SJCRH30 (cell line): ENCODE measurements at places on chromosomes 5 and 9. TPM values are rescaled to one million over a fixed set of nuclear protein-coding genes. Genes with fewer than 3 reads are reported as not detected.

DNA sequence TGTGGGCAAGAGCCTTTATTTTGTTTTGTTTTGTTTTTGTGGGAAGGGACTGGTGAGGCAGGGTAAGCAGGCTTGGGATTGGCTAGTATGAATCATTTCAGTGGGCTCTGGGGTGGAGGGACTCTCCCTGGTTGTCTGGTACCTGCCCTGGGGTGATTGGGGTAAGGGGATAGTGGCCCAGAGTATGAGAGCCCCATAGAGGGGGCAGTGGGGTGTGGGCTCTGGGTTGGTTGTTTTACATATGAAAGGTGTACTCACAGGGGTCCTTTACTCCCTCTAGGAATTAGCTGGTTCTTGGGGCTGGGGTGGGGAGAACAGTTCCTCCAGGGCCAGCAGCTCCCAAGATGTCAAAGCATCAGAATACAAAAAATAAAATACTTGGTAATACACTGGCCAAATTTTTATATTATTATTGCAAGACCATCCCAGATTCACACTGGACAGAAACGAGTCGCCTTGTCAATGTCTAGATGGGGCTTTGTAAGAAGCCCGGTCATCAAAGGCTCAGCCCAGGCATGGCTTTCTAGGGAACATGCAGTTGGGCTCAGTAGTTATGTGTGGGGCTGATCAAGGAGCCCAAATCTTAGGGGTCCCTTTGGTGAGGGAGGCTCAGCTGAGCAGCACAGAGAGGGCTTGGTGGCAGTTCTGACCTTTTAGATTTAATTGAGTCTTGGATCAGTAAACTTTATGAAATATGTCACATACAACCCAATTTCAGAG, 190.5 kb downstream of the NXNL2 start:
- H3K36me3 ChIP-seq: no peaks in the 10 kb centered on the region
- H3K27ac ChIP-seq: no peak overlapping the region
- H3K27me3 ChIP-seq: no peaks in the 10 kb centered on the region
- DNase-seq: no peak

GRCh38 chr5:137096149-137097103, 402.7 kb downstream of the SPOCK1 start:
- H3K27me3 ChIP-seq: no peaks in the 10 kb centered on the region
- H3K27ac ChIP-seq: no peak overlapping the region
- H3K4me3 ChIP-seq: no peak overlapping the region
- peaks cover 48% of the 10 kb centered on the region for H3K4me1 ChIP-seq
- no peaks in the 10 kb centered on the region for H3K36me3 ChIP-seq

- peak; percentile 86 for DNase-seq
- H3K4me1 ChIP-seq: peaks cover 25% of the 10 kb centered on the region
These were observed 272.0 kb downstream of the ARHGAP26 start for GRCh38 chr5:143041972-143042770.

DNA sequence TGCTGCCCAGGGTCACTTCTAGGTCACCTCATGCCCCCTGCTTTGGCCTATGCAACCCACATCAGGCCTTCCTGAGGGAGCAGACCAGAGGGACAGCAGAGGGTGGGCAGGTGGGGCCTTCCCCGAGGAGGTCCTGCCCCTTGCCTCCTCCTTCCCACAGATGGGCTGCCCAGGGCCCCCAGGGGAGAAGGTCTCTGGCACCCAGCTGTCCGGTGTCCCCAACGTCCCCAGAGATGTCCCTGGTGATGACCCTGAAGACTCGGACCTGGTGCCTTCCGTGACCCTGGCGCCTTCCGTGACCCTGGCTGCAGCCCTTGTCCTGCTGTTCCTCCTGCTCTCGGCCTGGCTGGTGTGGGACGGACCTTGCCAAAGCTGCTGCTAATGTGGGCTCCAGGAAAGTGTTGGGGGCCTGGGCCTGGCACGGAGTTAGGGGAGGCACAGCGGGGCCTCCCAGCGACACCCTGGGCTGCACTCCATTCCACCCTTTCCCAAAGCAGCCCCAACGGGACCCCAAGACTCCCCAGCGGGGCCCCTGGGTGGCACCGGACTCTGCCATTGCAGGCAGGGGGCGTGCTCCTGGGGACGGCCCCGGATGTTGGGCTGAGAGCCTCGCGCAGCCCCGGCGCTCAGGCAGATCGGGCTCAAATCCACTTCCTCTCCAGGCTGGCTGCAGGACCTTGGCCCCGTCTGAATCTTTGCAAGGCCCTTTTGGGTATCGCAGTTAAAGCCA, 6.8 kb upstream of the SLC2A6 start:
- H3K36me3 ChIP-seq: no peaks in the 10 kb centered on the region
- H3K27me3 ChIP-seq: no peaks in the 10 kb centered on the region
- no peak overlapping the region for H3K27ac ChIP-seq
- H3K4me1 ChIP-seq: peaks cover 30% of the 10 kb centered on the region

GRCh38 chr5:146233441-146233840, 30.0 kb downstream of the RBM27 start:
- H3K27ac ChIP-seq: no peak overlapping the region
- H3K4me1 ChIP-seq: no peaks in the 10 kb centered on the region
- H3K27me3 ChIP-seq: no peaks in the 10 kb centered on the region
- no peak for DNase-seq
- peaks cover 66% of the 10 kb centered on the region for H3K36me3 ChIP-seq

DNA sequence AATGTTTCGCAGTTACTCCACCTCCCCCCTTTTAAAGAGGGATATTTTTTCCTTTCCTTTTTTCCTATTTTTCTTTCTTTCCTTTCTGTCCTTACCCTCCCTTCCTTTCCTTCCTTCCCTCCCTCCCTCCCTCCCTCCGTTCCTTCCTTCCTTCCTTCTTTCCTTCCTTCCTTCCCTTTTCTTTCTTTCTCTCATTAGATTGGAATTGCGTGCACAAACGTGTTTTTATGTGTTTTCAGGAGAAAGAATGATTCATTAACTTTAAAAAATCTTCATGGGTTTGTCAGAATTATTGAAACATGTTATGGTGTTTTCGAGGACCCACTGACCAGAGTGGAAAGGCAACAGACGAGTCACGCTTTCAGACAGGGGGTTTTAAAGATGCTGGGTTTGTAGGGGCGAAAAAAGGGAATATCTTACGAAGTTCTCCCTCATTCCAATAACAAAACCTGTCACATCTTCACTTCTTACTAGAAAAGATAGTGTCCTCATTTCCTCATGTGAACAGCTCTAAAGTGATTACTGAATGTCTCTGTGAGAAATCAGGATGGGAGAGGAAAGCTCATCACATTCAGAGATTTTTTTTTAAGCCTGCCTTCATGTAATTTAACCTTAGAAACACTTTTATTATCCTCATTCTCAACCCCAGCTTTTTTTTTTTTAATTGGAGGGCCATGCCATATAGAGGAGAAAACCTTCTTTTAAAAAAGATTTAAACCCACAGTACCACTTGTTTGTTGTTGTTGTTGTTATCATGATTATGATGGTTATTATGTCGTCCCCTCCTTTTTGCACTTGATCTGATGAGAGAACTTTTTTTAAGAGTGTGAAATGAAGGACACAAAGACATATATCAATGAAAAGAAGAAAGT, 21.9 kb downstream of the NR2F1 start:
- no peaks in the 10 kb centered on the region for H3K4me1 ChIP-seq
- H3K27me3 ChIP-seq: no peaks in the 10 kb centered on the region
- no peak overlapping the region for H3K27ac ChIP-seq
- H3K36me3 ChIP-seq: no peaks in the 10 kb centered on the region
- no peak overlapping the region for H3K4me3 ChIP-seq
- no peak for DNase-seq

DNA sequence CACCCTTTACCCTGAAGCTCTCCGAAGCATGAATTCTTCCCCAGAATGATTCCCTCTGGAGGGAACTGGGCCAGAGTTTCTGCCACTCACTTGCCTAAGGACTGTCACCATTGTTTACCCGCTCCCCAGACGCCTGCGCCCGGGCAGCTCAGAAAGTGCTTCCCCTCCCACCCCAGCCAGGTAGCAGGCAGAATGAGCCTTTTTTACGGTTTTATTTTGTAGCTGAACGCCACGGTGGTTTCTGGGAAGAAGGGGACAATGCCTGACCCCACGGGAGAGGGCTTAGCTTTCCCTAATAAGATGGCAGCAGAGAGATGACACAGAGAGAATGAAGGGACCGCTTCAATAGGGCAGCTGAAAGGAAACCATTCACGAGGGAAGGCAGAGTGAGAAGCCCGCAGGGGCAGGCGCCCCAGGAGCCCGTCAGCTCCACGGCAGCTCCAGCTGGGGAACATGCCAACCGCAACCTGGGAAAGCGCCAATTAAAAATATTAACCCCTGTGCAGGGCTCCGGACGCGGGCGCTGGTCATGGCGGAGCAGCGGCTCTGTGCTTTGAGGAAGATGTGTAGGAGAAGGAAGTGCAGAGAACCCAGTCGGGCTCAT, 20.4 kb upstream of the NTNG2 start:
- H3K4me1 ChIP-seq: peaks cover 3% of the 10 kb centered on the region; the same call in 1 of the 2 replicates
- H3K36me3 ChIP-seq: no peaks in the 10 kb centered on the region
- DNase-seq: peak; percentile 59
- H3K27me3 ChIP-seq: peaks cover 14% of the 10 kb centered on the region
- no peak overlapping the region for H3K27ac ChIP-seq

GRCh38 chr5:57302164-57302563, 128.3 kb downstream of the GPBP1 start:
- peak; percentile 56 for DNase-seq
- H3K27me3 ChIP-seq: no peaks in the 10 kb centered on the region
- no peaks in the 10 kb centered on the region; the same call in 1 of the 2 replicates for H3K36me3 ChIP-seq

- H3K27me3 ChIP-seq: no peaks in the 10 kb centered on the region
- H3K27ac ChIP-seq: no peak overlapping the region
- no peak overlapping the region for H3K4me3 ChIP-seq
These were observed 41.9 kb downstream of the GLRX start for GRCh38 chr5:95780597-95780996.

GRCh38 chr5:180347702-180348101, 5.4 kb downstream of the GFPT2 start:
- DNase-seq: no peak
- H3K4me1 ChIP-seq: no peaks in the 10 kb centered on the region
- H3K27ac ChIP-seq: no peak overlapping the region

DNA sequence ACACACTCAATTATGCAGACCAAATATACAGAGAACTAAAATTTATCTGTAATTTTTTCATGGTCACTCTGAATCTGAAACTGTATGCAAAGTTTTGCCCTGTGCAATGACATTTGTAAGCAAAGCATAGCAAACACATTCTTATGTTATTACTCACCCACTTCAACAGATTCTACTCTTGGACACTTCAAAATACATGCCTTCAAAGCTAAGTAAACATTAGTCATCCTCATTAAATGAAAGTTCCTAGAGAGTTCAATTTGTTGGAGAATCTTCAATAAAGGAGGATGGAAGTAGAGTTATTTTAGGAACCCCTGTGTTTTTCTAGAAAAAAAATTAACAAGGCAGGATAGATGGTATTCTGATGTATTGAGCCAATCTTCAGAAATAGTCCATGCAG, 639.7 kb upstream of the C9orf72 start:
- no peaks in the 10 kb centered on the region for H3K36me3 ChIP-seq
- no peak overlapping the region for H3K27ac ChIP-seq

DNA sequence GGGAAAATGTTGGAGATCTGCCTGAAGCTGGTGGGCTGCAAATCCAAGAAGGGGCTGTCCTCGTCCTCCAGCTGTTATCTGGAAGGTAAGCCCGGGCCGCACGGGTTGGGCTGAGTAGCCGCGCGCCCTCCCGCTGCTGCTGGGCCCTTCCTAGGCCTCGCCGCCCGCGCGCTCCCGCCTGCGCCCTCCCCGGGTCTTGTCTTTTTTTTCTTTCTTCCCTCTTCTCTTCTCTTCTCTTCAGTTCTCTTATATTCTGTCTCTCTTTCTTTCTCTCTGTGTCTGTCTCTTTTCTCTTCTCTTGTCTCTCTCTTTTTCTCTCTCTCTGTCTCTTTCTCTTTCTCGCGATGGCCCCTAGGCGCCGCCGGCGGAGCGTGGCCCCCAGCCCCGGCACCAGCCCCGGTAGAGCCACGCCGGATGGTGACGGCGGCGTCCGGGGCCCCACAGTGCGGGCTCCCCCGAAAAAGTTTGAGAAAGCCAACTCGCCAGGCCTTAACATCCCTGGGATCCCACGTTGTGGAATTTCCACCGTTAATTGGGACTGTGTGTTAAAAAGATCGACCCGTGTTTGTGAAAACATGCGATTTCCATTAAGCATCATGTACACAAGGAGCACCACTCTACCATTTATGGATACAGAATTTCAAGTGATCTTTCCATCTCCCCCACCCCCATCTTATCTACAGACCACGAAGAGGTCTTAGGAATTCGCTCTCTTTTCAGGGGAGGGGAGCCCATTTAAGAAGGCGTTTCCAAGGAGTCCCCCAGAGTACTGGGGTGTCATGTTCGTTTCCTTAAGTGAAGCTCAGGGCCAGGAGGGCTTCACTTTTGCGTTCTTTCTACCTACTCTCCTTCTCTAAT, 616 bp downstream of the ABL1 start:
- H3K27me3 ChIP-seq: no peaks in the 10 kb centered on the region
- H3K4me3 ChIP-seq: peak overlapping the region; percentile 92
- H3K36me3 ChIP-seq: no peaks in the 10 kb centered on the region
- DNase-seq: peak; percentile 79

GRCh38 chr5:127590156-127590722, 58.6 kb upstream of the CTXN3 start:
- H3K4me3 ChIP-seq: no peak overlapping the region
- H3K27ac ChIP-seq: no peak overlapping the region
- no peaks in the 10 kb centered on the region for H3K36me3 ChIP-seq

DNA sequence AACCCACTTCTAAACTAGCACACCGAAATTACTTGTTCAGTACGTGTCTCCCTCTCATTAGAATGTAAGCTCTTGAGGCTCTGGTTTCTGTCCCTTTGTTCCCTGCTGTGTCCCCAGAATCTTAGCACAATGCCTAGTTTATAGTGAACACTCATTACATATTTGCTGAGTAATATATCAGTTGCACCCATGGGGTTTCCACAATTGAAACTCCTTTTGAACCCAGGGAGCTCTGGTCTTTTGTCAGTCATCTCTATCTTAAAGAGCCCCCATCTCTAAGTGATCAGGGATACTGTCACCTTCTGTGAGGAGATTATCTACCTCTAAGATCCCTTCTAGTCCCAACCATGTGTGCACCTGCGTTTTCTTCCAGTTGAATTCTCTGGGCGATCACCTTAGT, 12.8 kb downstream of the CAMK4 start:
- H3K27me3 ChIP-seq: no peaks in the 10 kb centered on the region
- H3K36me3 ChIP-seq: no peaks in the 10 kb centered on the region; the same call in 1 of the 2 replicates
- no peak overlapping the region for H3K27ac ChIP-seq
- no peak for DNase-seq
- H3K4me3 ChIP-seq: no peak overlapping the region

- H3K4me3 ChIP-seq: no peak overlapping the region
- H3K27me3 ChIP-seq: no peaks in the 10 kb centered on the region
- DNase-seq: no peak
- H3K4me1 ChIP-seq: peaks cover 18% of the 10 kb centered on the region
- no peaks in the 10 kb centered on the region for H3K36me3 ChIP-seq
- H3K27ac ChIP-seq: no peak overlapping the region
These were observed 113.4 kb downstream of the FRMD3 start for GRCh38 chr9:83424831-83425230.

- H3K4me3 ChIP-seq: no peak overlapping the region
- no peaks in the 10 kb centered on the region for H3K4me1 ChIP-seq
- H3K27ac ChIP-seq: no peak overlapping the region
- DNase-seq: no peak
- no peaks in the 10 kb centered on the region for H3K27me3 ChIP-seq
These were observed 15.2 kb downstream of the TTF1 start for GRCh38 chr9:132391449-132391848.

- H3K27ac ChIP-seq: no peak overlapping the region
- H3K27me3 ChIP-seq: no peaks in the 10 kb centered on the region
- H3K4me3 ChIP-seq: no peak overlapping the region
- peaks cover 5% of the 10 kb centered on the region for H3K36me3 ChIP-seq
These were observed 209.4 kb downstream of the NFIB start for GRCh38 chr9:14104496-14104895.

PCDHGA9 gene
- 1.8 and 2.3 TPM in 2 replicates for total RNA-seq

ZNF879 gene
- total RNA-seq: 3.9 and 5.5 TPM in 2 replicates

DMRT3 gene
- not detected in 2 replicates for total RNA-seq

TAF11L10 gene
- total RNA-seq: not detected in 2 replicates
